ENCODE measurements at places on chromosomes 3 and 15.

GRCh38 chr3:127566833-127567232 is 23.7 kb downstream of the TPRA1 start:
- no peak for DNase-seq

- peak; percentile 43 for DNase-seq
Observed at GRCh38 chr3:46359733-46360493, 6.0 kb downstream of the CCR2 start.

DNA sequence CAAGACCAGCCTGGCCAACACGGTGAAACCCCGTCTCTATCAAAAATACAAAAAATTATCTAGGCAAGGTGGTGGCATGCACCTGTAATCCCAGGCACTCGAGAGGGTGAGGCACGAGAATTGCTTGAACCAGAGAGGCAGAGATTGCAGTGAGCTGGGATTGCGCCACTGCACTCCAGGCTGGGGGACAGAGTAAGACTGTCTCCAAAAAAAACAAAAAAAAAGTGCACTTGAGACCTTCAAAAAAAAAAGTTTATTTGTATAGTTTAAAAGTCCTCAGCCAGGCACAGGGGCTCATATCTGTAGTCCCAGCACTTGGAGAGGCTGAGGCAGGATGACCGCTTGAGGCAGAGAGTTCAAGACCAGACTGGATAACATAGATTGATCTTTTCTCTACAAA is 2.1 kb downstream of the PBRM1 start:
- DNase-seq = no peak

DNA sequence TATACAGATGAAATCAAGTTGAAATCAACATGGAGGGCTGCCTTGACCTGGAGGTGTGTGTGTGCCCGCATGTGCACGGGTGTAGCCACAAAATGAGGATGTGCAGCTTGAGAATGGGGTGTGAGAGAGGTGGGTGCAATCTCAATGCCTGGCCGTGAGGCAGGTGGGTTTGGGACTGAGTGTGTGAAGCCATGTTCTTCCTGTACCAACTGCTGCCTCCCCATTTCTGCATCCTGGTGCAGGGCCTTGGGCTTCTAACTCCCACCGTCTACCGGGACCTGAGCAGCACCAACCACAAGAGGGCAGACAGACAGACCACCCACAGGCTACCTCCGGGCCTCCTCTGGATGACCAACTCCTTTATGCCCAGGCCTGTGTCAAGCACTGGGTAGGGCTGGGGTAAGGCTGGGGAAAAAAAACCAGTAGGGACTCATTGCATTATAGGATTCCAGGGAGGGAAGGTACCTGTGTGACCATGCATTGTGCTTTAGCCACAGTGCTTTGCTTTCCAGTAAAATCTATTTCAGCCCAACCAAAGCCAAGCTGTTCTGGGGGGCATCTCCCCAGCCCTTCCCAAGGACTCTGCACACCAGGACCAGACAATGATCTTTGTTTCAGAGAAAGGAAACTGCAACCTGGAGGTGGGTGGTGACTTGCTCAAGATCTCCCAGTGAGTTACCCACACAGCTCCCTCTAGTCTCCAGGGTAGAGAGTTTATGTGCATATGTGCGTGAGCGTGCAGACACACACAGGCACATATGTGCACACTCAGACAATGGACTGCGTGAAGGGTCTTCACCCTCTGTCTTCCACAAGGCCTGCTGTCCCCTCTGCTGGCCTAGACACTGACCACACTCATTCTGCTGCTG is 162.2 kb upstream of the TLE3 start:
- no peak for DNase-seq

- DNase-seq = no peak
Observed at GRCh38 chr15:69298697-69299441, at the start of gene PAQR5. Gene PAQR5, plus strand, starts transcription at chr15:69298912. Its CDS starts 61,169 bp downstream, at chr15:69360081.
